ENCODE measurements at places on chromosomes 3 and 15.

GRCh38 chr15:63061975-63062374 is 19.4 kb downstream of the TPM1 start:
- no peak for DNase-seq

GRCh38 chr15:31329640-31330010 is 3.0 kb downstream of the KLF13 start:
- DNase-seq: no peak

DNA sequence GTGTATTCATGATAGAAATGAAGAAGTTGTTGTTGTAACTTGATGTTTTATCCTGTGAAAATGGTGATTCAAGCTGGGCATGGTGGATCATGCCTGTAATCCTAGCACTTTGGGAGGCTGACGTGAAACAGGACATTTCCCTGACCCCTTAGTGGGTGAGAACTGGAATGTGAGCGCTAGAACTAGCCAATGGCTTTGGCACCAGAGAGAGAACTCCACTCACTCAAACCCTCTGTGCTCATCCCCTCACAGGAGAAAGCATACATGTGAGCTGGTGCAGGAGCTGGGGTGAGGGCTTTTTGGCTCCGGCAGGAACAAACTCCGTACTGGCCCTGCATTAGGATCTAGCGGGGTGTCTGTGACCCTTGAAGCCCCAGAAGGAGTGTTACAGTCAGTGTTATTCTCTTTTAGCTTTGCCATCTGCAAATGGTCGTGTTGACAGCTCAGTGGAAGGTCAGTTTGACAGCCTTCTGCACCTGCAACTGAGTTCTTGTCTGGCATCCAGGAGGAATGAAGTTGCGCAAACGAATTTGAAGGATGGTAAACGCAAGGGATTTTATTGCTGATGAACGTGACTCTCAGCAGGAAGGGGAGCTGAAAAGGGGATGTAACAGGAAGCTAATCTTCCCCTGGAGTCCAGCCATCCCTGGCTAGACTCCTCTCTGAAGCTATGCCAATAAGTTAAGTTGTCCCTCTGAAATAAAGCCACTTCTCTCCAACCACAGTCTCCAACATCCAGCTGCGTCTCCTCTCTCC is 1016.6 kb upstream of the CADM2 start:
- DNase-seq: no peak

- DNase-seq: no peak
Measured at GRCh38 chr3:141384157-141384556, 15.9 kb downstream of the ZBTB38 start.

GRCh38 chr15:48406911-48407310 is 75.7 kb downstream of the DUT start:
- DNase-seq: no peak

- DNase-seq: no peak
Measured at GRCh38 chr3:108488631-108489030, 21.8 kb downstream of the MYH15 start.

GRCh38 chr3:60752809-60753208 is 498.4 kb downstream of the FHIT start:
- no peak for DNase-seq

DNA sequence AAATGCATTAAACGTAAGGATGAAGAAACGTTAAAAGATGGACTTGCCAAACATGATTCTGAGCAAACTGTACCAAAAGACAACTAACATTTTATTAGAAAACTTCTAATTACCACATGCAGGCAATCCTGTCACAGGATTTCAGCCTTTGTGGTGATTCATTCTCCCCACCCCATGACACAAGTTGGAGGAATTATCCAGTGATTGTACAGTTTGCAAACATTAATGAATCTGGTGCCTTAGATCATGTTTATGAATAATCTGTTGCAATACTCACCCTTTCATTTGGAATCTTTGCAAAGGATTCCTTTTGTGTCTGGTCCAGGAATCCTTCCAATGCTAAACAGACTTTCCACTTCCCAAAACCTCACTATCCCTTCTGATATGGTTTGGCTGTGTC is 23.3 kb upstream of the ERC2 start:
- DNase-seq: no peak

DNA sequence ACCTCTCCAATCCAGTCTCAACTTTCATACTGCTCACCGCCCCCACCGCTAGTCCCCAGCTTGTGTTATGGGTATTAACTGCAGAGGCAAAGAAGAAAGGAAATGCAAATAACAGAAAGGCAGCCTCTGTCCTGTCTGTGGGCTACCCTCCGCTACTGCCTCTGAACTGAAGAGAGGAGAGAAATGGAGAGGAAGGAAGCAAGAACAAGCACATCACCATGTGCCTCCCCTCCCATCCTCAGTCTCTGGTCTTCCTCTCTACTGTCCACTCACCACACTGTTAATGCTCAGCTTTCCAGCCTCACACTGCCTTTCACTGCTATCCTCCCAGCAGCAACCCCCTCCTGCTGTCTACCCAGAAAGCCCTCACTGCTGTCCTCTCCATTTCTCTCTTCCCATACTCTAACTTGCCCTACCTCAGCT is 139.0 kb upstream of the SLC2A2 start:
- no peak for DNase-seq

- DNase-seq: no peak
Measured at GRCh38 chr3:191502583-191502982, 41.6 kb downstream of the PYDC2 start.

DNA sequence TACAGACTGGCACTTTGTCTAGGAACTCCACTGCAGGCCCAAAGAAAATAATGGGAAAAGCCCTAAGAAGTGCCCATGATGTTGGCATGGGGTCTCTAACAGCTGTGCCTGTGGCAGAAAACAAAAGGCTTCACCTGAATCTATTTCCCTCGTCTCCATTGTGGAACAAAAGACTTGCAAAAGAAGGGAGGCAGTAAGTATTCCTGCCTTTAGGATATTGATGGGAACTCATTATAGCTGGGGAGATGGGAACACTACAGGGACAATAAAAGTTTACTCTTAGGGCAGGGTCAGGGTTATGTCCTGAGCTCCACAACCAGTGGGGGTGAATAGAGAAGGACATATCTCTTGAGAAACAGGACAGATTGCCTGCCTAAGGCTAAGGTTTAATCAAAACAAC is 930.6 kb upstream of the EPHA6 start:
- no peak for DNase-seq

- no peak for DNase-seq
Measured at GRCh38 chr3:59046839-59047238, 3.0 kb downstream of the CFAP20DC start.

GRCh38 chr3:17135696-17136095 is 250.9 kb downstream of the PLCL2 start:
- DNase-seq: no peak

DNA sequence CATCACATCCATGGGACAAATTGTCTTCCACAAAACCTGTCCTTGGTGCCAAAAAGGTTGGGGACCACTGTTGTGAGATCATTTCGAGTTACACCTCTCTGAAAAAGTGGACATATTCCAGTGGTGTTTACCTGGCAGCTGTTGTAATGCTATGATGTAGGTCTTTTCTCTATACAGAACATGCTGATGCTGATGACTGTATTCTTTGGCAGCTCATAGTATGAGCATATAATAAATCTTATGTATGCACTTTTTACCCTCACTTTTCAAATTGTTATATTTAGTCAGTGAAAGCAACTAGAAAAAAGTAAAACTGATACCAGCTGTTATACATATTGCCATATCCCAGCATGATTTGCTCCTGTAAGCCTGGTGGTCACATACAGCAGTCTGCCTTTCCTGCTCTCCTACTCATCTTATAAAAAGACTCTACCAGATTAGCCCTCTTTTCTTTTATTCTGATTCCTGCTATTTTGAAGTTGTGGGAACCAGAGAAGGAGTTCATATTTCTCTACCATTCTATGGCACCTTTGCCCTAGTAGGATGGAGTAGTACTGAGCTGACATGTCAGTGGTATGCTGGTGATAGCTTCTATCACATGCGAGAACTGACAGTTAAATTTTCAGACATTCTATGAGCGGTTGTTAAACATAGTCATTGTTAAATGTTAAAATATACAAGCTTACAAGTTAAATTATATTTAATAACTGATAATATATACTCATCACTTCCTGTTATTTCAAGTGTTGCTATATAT is 128.7 kb downstream of the FNDC3B start:
- no peak for DNase-seq

DNA sequence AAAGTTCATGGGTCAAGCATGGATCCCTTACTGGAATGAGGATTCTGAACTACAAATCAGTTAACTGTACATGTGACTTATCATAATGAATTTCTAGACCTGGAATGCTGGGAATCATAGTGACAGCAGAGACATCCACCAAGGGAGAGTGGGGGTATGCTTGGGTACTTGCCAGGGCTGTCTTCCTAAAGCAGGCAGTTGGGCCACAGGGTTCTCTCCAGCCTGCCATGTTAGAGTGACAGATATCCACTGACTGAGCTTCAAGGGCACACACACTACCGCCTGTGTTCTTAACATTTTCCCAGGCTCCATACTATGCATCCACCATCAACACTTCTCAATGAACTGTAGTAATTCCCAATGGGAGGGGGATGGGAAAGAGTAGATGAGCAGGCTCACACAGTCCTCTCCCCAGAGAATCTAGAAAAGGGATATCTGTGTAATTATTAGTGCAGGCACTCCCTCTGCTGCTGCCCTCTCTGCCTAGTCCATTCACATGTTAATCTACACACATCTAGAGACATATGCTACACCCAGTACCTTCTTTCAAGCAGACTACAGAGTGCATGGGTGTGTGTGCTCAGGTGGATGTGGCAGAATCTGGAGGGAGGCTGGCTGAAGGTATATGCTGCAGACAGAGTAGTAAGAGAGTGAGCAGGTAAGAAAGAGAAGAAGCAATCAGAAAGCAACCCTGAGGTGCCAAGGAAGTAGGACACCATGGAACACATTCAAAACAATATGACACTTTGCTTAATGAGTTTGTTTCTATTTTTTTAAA is 3.7 kb downstream of the FSTL1 start:
- DNase-seq: no peak

GRCh38 chr3:186966406-186966805 is 36.1 kb downstream of the ST6GAL1 start:
- no peak for DNase-seq

GRCh38 chr15:51904421-51904820 is 67.2 kb downstream of the LEO1 start:
- no peak for DNase-seq

- DNase-seq: no peak
Measured at GRCh38 chr3:150931745-150932144, 26.5 kb upstream of the MINDY4B start.

DNA sequence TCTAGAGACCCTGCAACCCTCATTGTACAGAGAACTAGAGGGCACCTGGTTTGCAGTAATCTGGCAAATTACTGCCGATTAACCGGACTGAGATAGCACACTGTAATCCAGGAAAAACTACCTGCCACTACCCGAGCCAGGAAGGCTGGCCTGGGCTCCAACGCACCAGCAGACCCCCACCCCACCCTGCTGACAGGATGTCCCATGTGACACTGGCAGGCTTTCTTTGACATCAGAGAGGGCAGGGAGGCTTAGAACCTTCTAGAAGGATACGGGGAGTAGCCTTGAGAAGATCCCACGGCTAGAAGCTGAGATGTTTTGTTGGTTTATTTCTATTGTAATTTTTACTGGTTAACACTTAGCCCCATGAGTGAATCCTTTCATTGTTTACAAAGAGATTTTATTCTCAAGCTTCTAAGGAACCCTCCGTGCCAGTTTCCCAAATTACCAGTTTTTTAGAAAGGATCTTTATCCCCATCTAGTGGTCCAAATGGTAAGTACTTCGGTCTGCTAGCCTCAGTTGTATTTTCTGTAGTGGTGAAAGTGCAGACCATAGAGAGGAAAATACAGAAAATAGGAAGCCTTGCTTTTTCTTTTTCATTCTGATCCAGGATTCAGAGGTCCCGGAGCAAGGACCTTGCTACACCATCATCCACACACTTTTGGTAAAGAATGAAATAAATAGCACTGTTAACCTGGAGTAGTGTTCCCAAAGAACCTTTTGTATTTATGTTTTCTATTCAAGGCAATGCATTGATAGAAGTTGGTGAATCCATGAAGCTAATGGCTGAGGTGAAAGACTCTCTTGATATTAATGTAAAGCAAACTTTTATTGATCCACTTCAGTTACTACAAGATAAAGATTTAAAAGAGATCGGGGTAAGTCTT is 81.9 kb upstream of the ADAMTSL3 start:
- no peak for DNase-seq

GRCh38 chr3:55337641-55338180 is 149.4 kb downstream of the WNT5A start:
- no peak for DNase-seq

DNA sequence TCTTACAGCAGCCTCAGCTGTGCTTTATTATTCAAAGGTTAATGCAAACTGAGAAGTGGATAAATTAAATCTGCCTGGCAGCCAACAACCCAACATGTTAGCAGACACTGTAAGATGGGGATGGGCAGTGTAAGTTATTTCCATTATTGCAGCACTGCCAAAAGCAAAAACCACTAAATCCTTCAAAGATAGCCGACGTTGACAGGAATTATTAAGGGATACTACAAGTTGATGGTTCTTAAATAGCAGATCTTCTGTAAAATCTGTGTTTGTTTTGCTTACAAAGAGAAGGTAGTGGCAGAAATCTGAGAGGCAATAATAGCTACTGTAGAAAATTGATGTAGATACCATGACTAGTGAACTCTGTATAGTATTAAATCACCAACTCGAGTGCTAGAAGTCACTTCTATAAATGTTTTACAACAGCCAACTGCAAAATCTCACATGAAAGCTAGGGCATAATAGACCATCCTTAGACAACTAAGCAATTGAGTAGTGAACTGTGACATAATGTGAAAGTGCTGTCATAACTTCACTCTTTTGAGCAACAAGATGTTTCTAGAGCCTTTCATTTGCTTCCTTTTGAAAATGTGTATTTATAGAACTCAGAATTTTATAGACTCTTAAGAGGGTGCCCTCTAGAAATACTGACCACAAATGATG is 278.6 kb downstream of the UBE2E2 start:
- no peak for DNase-seq

- DNase-seq: no peak
Measured at GRCh38 chr3:120661945-120662344, 20.1 kb downstream of the HGD start.
